ENCODE measurements at places on chromosomes 13 and 19.
A peak's percentile ranks its signal among the peaks of the same experiment; 100 is the strongest.

DNA sequence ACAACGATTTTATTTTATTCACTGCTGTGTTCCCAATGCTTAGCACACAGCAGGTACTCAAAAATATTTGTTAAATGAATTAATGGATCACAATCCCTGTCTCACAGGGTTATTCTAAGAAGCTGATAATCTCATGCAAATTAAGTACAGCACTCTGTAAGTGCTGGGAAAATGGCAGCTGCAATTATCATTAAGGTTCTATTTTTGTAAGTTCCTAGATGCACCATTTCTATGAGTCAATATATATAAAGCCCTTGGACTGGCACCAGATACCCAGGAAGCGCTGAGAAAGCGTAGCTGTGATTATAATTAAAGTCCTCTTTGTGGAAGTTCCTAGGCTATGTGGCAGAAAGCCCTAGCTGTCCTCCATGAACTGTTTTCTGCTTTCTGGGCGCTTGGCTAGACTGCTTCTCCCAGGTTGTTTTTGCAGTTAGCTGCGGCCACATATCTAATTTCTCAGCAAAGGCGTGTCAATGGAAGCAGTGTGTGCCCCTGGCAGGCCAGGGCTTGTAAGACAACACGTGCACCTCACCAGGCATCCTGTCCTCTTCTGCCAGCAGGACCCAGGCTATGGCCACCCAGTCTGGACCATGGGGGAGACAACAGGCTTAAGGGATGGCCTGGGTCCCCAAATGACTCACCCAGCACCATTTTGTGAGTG, 5.2 kb upstream of the SRRM5 start:
- DNase-seq: no peak

DNA sequence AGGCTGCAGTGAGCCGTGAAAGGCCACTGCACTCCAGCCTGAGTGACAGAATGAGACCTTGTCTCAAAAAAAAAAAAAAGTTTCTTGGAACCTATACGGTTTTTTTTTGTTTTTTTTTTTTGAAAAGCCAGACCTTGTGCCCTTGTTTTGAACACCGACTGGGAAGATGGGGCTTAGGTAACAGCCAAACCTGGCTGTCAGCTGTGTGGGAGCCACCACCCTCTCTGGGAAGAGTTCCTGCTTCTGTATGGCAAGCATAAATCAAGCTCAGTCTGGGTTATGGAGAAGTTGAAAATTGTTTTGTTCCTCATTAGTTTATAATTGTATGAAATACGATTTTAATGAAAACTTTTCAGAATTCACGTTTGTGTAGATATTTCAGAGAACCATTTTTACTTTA, 39.5 kb downstream of the MPHOSPH8 start:
- no peak for DNase-seq

DNA sequence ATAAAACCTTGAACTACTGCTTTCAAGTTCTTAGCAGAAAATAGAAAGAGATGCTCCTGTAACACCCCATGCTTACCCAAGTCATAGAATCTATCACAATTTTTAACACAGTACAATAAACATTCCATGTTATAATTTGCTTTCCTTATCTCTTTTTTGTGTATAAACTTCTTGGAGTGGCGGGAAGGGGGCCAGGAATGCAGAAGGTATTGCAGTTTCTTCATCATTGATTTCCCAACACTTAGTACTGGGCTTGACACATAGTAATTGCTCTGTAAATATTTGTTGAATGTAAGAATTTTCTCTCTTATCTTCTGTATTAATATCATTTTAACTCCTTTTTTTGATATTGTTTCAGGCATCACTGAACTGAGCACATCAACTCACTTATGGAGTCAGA, 535.8 kb downstream of the KCTD12 start:
- DNase-seq: no peak

GRCh38 chr13:31310786-31311185, 111.0 kb downstream of the B3GLCT start:
- no peak for DNase-seq

GRCh38 chr13:80654638-80655249, 313.8 kb upstream of the SPRY2 start:
- no peak for DNase-seq

GRCh38 chr19:38632476-38633213, 13.7 kb downstream of the EIF3K start:
- DNase-seq: no peak

- no peak for DNase-seq
Observed at GRCh38 chr13:98990701-98991100, 12.8 kb upstream of the DOCK9 start.

DNA sequence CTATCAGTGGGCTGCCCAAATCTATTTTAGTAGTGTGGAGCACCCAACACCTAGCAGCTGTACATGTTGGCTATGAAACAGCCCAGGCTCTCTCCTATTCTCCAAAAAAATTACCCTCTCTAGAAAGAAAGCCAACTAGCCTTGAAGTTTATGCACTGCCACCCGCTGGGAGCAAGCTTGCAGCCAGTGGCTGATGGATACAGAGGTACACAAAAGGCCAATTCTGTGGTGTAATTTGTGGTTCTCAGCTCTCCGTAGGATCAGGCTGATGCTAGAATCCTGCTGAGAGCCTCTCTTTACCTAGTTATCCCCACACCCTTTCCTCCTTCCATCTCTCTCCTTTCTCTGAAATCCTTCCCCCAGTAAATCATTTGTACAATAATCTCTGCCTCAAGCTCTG, 1120.7 kb downstream of the DIAPH3 start:
- DNase-seq: no peak

- DNase-seq: no peak
Observed at GRCh38 chr13:83798731-83799130, 83.5 kb downstream of the SLITRK1 start.

GRCh38 chr13:45138282-45138681, 18.0 kb downstream of the GTF2F2 start:
- DNase-seq: no peak

DNA sequence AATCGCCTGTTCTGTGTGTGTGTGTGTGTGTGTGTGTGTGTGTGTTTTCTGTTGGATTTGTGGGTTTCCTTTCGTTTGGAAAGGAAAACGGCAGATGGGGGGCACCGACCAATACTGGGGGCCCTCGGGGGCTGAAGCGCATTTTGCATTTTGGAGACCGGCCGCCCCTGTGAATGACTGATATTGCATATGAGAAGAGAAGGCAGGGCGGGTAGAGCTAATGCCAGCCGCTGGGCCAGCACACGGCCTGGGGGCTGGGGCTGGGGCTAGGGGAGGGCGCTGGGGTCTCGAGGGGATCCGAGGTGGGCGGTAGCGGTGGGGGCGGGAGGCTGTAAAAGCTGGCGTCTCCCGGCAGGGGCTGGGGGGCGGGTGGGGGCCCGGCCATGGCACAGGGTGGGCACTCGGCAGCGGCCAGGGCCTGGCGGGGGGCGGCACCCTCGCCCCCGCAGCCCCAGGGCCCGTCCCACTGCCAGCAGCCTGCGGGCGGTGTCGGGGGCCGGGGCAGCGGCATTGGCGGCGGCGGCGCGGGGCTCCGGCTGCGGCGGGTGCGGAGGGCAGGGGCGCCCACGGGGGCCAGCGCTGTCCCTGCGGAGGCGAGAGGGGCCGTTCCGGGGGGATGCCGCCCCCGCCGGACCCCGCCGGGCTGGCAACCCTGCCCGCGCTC, 11.2 kb downstream of the ANO8 start:
- DNase-seq: no peak

GRCh38 chr13:26017196-26017921, 34.5 kb downstream of the SHISA2 start:
- DNase-seq: no peak

DNA sequence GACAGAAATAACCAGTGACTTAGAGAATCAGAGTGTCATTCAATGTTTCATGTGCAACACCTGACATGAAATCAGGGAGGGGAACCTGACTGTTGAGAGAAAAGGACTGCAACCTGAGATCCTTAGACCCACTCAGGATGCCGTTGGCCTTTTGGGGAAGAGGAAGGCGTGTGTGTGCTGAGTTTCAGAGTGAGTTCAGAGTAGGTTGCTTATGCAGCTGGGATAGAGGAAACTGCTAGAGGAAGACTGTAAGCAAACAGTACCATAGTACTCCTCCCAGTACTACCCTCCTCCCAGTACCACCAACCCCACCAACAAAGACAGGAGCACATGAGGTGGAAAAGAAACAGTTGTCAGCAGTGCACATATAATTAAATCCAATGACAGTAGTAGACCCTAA, 63.7 kb downstream of the KL start:
- DNase-seq: no peak

DNA sequence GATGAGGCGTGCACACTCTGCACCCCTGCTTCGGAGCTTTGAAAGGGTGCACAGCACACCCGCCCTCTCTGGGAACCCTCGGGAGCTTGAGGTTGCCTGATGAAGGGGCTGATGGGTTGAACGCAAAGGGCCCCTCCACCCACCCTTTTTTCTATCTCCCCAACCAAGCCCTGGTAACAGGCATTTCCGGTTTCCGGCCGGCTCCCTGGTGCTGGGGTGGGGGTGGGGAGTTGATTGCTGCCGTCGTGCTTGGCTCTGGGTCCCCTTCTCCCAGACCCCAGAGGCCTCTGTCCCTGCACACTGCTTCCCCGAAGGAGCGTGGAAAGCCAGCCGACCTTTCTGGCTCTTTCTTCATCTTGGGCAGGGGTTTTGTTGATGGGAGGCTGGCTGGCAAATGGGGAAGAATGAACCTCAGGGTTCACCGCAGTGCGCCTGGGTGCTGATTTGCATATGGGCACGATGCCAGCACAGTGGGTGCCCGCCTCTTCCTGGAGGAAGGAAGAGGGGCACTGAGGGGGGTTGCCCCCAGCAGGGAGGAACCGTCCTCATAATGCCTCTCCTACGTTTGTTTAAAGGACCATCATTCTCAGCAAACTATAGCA, 29.1 kb downstream of the VAV1 start:
- no peak for DNase-seq

DNA sequence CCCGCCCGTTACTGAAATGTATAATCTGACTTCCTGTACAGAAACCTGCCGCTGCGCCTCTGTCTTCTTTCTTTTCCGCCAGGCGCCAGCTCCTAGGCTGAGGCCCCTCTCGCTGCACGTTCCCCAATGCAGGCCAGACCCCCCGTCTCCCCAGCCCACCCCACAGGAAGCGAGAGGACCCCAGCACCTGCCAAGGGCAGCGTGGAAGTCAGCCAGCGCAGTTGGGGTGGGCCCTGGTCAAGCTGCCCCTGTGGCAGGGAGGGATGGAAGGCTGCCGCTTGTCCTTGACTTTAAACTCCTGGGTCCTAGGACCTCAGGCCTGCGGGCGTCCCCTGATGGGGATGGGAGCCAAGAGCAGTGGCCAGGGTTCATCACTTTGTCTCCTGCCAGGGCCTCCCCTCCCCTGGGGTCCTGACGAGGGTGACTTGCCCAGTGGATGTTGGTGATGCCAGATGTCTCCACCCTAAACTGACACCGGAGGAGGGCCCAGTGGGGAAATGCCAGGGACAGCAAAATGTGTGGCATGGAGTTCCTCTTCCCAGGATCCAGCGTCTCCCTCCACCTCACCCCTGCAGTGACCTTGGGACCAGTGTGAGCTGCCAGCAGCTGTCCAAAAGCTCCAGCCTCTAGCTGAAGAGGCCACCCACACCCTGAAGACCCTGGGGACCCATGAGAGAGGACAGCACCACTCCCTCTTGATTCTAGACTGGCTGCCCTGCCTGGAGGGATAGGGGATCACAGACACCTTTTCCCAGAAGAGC, 8.5 kb upstream of the MARCHF2 start:
- no peak for DNase-seq

GRCh38 chr13:92682832-92683517, 543.6 kb upstream of the GPC6 start:
- no peak for DNase-seq

DNA sequence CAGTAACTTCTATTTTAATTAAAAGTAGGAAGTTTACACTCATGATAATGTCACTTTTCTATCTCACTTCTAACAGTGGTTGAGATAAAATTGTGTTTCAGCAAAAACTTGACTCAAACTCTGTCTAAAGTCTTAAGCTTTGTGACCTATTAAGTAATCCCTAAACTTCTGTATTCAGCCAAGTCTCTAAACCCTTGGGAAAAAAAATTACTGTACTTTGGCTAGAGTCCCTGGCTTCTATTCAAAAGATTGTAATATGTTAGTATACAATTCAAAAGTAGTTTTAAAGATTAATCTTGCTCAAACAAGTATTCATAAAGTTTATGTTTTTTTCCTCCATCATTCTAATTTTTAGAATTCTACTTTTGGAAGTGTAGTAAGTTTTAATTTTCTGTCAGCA, 1248.8 kb downstream of the UQCRFS1 start:
- no peak for DNase-seq

DNA sequence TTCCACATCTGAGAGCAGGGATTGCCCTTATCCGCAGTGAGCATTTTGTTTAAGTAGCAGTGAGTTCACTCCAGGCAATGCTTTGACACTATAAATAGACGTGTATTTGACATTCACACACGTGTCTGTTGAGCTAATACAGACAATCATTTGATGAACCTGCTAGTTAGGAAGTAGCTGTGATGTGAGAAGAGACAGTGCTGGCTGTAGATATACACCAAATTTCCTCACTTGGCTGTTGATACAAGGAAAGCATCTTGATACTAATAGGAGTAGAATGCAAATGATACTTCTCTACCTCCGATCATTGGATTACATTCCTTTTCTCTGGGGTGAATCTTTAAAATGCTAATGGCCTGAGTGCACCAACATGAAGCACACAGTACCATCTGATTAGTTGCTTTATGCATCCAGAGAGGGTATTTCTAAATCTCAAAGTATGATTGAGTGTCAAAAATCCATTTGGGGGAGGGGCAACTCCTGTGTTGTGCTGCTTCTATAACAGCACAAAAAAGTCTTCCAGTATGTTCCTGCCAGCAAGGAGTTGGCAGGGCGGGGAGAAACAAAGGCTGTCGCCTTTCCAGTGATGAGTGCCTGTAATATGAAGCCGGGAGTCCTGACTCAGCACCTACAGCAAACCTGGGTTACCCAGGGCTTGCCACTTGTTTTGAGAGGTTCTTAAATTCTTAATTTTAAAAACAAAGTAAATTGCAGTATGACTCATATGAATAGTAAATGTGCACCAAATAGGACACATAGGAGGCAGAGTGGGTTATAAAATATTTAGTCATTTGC, 7.0 kb downstream of the CUL4A start:
- DNase-seq: no peak

GRCh38 chr19:44626048-44626624, 12.8 kb downstream of the IGSF23 start:
- peak; percentile 91 for DNase-seq

GRCh38 chr13:59203855-59204254, 959.9 kb downstream of the DIAPH3 start:
- DNase-seq: no peak

- no peak for DNase-seq
Observed at GRCh38 chr13:30359991-30360390, 52.6 kb upstream of the KATNAL1 start.

DNA sequence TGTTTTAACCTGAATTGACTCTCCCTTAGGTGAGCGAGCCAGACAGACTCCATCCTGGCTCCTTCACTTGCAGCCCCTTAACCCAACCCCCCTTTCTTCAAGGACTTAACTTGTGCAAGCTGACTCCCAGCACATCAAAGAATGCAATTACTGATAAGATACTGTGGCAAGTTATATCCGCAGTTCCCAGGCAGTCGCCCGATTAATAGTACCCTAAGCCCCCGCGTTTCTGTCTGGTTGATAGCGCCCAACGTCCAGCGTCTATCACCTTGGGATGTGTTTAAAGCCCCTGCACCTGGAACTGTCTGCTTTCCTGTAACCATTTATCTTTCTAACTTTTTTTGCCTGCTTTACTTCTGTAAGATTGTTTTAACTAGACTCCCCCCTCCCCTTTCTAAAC, 6.2 kb downstream of the HSD17B14 start:
- DNase-seq: no peak

- no peak for DNase-seq
Observed at GRCh38 chr13:113049521-113049941, 56.1 kb upstream of the F7 start.

GRCh38 chr13:87894059-87894458, 222.9 kb downstream of the SLITRK5 start:
- DNase-seq: no peak

All from pulmonary artery endothelial cell (primary cell).